ENCODE measurements at places on chromosomes 4 and X.

GRCh38 chr4:124035364-124036041 is 638.9 kb downstream of the SPRY1 start:
- H3K36me3 ChIP-seq: no peaks in the 10 kb centered on the region
- H3K27me3 ChIP-seq: no peaks in the 10 kb centered on the region
- no peak overlapping the region for H3K27ac ChIP-seq
- H3K4me1 ChIP-seq: no peaks in the 10 kb centered on the region
- DNase-seq: no peak
- H3K4me3 ChIP-seq: no peak overlapping the region

DNA sequence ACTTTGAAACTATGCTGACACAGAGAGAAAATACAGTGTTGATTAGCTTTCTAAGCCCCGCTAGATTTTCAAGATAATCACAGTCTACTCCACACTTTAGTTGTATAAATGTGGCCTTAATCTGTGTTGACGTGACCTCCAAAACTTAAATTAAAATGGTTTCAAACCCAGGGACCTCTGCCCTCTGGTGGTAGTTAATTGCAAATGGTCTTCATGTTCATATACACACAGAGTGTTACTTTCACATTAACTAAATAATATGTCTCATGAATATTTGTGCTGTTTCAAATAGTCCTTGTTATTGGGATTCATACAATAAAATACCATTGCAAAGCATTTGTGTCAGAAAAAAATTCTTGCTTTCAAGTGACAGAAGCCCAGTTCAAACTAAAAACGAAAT is 64.3 kb downstream of the TASL start:
- no peaks in the 10 kb centered on the region for H3K27me3 ChIP-seq
- no peak overlapping the region for H3K27ac ChIP-seq
- H3K4me3 ChIP-seq: no peak overlapping the region
- no peak for DNase-seq
- H3K36me3 ChIP-seq: no peaks in the 10 kb centered on the region

DNA sequence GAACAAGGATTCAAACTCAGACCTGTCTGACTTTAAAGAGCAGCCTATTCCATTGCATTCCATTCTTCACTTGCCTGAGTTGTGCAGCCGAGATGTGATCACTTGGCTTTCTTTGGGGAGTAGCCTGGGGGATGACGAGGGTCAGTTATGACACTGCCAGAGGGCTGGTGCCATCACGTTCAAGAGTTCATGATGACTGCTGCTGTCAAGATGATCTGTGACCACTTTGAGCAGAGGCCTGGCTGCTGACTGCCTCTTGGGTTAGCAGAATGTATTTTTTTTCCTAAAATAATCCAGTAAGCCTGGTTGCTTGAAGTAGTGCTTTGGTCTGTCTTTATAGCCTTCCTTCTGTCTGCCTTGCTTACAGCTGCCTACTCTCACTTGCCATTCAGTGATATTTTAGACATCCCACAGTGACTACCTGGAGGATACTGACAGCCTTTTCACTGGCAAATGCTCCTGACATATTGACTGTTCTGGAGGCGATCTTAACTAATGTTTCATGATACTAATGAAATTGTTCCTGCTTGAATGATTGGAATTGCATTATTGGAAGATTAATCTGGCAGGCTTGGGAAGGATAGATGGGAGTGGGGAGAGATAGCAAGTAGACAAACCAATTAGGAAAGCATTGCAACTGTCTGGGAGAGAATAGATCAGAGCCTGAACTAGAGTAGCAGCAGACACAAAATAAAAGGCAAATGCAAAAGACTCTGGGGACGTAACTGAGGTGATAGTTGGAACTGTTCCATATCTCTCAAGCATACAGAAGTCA is 221.6 kb upstream of the LCORL start:
- H3K4me3 ChIP-seq: no peak overlapping the region
- H3K4me1 ChIP-seq: no peaks in the 10 kb centered on the region
- no peaks in the 10 kb centered on the region for H3K27me3 ChIP-seq
- no peaks in the 10 kb centered on the region for H3K36me3 ChIP-seq
- no peak overlapping the region for H3K27ac ChIP-seq

GRCh38 chrX:74179499-74179898 is 124.5 kb upstream of the ZCCHC13 start:
- H3K27me3 ChIP-seq: no peaks in the 10 kb centered on the region
- no peaks in the 10 kb centered on the region for H3K36me3 ChIP-seq

DNA sequence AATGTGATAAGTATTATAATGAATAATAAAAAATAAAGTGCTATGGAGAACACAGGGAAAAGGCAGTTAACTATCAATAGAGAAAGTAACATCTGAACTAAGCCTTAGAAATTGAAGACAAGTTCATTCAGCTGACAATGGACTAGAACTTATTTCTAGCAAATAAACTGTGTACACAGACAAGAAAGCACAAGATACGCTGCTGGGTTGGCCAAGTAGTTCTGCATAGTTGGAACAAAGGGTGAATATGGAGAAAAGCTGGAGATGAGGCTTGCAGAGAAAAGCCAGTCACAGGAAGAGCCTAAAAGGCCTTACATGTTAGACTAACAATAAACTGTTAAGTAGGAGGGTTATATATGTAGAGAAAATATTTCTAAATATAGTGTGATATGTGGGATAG is 71.2 kb downstream of the WDFY3 start:
- H3K4me3 ChIP-seq: no peak overlapping the region
- H3K27me3 ChIP-seq: no peaks in the 10 kb centered on the region
- H3K36me3 ChIP-seq: no peaks in the 10 kb centered on the region

GRCh38 chr4:141543176-141543575 is 93.2 kb upstream of the IL15 start:
- no peaks in the 10 kb centered on the region for H3K36me3 ChIP-seq
- H3K27ac ChIP-seq: no peak overlapping the region
- H3K4me3 ChIP-seq: no peak overlapping the region
- no peak for DNase-seq
- H3K4me1 ChIP-seq: no peaks in the 10 kb centered on the region

DNA sequence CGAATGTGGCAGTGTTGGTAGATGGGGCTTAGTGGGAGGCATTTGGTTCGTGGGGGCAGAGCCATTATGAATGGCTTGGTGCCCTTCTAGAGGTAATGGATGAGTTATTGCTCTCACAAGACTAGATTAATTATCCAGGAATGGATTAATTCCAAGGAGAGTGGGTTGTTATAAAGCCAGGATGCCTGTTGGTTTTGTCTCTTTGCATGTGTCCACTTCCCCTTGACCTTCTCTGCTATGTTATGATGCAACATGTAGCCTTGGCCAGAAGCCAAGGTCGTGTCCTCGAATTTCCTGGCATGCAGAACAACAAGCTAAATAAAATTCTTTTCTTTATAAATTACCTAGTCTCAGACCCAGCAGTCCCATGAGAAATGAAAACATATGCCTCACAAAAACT is 111.2 kb upstream of the PLS3 start:
- DNase-seq: no peak
- H3K36me3 ChIP-seq: no peaks in the 10 kb centered on the region
- H3K27ac ChIP-seq: no peak overlapping the region
- H3K27me3 ChIP-seq: no peaks in the 10 kb centered on the region

GRCh38 chr4:155959417-155959816 is 5.8 kb upstream of the CTSO start:
- no peaks in the 10 kb centered on the region for H3K36me3 ChIP-seq
- H3K27me3 ChIP-seq: no peaks in the 10 kb centered on the region
- DNase-seq: no peak
- no peak overlapping the region for H3K27ac ChIP-seq

GRCh38 chr4:4613641-4614286 is 71.9 kb upstream of the STX18 start:
- H3K27me3 ChIP-seq: no peaks in the 10 kb centered on the region
- H3K4me3 ChIP-seq: no peak overlapping the region
- H3K27ac ChIP-seq: no peak overlapping the region
- no peaks in the 10 kb centered on the region for H3K4me1 ChIP-seq
- no peaks in the 10 kb centered on the region for H3K36me3 ChIP-seq

DNA sequence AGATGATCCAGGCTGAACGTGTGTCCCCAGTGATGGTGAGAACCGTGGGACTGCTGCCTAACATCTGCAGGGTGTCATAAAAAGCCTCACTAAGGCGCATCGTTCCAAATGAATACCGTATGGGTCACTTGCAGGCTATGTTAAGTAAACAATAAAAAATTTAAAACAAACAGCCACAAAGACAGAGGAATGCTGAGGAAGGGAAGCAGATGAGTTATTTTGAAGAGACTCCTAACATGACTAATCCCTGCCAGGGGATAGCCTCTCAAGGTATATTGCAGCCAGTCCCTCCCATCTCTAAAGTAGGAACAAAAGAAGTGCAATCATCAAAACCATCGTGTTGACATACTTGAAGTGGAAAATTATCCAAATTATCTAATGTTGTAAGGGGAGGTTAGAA is 83.8 kb downstream of the UNC5C start:
- DNase-seq: no peak
- no peaks in the 10 kb centered on the region for H3K27me3 ChIP-seq
- no peaks in the 10 kb centered on the region for H3K36me3 ChIP-seq

DNA sequence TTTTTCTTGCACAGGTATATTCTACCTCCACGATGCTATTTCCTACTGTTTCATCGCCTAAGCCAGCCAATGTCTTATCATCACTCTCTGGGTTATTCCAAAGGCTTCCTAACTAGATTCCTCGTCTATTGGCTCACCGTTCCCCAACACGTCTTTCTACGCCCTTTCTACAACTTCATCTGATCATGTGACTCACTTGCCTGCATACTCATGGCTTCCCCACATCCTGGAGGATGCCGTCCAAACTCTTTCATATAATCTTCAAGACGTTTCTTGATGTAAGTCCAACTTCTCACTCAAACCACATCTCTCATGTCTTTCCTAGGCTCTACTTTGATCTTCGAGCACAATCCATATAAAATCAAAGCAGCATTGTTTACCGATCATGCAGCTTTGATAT is 322.0 kb upstream of the PPARGC1A start:
- H3K4me1 ChIP-seq: no peaks in the 10 kb centered on the region
- H3K4me3 ChIP-seq: no peak overlapping the region
- no peaks in the 10 kb centered on the region for H3K36me3 ChIP-seq
- H3K27ac ChIP-seq: no peak overlapping the region
- H3K27me3 ChIP-seq: no peaks in the 10 kb centered on the region

- no peaks in the 10 kb centered on the region for H3K36me3 ChIP-seq
- no peak overlapping the region for H3K4me3 ChIP-seq
- no peaks in the 10 kb centered on the region for H3K4me1 ChIP-seq
- no peak for DNase-seq
- no peaks in the 10 kb centered on the region for H3K27me3 ChIP-seq
Measured at GRCh38 chr4:113294908-113295307, 245.5 kb downstream of the ANK2 start.

DNA sequence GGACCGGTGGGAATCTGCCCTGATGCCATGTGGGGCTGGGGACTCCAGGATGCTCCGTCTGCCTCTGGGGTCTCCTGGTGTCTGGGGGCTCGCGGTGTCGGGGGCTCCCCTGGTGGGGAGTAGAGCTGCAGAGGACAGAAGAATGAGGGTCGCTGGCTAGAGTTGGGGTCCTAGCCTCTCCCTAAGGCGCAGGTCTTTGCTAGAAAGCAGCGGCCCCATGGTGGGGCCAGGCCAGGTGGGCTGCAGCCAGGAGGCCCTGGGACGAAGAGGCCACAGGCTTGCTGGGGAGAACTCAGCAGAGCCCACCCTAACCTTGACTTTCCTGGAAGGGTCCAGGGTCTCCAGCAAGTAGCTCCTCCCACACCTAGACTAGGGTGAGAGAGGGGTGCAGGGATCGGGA is 21.4 kb downstream of the FGFRL1 start:
- no peak overlapping the region for H3K4me3 ChIP-seq
- H3K36me3 ChIP-seq: no peaks in the 10 kb centered on the region
- no peak overlapping the region for H3K27ac ChIP-seq
- no peaks in the 10 kb centered on the region for H3K4me1 ChIP-seq

DNA sequence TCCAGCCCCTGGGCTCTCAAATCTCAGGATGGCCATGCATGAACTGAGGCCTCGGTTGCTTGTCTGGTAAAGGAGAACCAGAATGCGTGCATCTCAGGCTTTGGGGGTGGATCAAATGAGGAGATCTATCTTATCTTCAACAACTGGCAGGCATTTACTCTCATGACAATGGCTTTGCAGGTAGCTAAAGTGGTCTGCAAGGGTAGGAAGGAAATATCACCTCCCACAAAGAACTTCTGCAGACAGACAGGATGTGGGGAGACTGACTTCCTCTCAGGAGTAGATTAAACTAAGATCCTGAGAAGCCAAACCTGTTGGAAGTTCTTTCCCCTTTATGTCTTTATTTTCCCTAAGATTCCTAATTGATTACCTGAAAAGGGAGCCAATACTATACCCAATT is 7.8 kb downstream of the LDB2 start:
- DNase-seq: no peak
- peaks cover 28% of the 10 kb centered on the region for H3K4me1 ChIP-seq
- H3K27me3 ChIP-seq: no peaks in the 10 kb centered on the region

DNA sequence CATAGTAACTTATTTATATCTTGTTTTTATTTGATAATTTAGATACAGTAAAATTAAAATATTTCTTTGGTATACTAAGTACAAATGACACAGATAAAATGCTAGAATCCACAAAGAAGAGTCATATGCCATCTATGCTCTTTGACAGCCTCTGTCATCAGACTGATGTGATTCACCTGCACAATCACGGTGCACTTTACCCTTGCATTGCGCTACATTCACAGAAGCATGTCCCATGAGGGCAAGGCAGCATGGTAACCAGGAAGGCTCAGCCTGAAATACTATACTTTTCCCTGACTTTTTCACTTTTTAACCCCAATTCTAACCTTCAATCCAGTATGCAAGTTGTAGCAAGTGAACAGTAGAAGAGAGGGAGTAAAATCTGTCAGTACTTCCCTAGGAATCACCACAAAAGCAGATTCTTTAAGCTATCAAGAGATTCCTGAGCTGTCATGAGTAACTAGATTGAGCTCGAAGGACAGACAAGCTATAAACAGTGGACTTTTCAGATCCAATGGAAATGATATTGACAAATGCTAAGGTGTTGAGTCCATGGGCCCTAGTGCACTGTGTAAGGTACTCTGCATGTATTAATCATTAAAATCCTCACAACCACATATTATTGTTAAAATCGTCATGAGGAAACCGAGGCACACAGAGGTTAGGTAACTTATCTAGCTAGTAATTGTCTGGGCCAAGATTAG is 14.2 kb downstream of the SEC24D start:
- DNase-seq: no peak
- H3K36me3 ChIP-seq: no peaks in the 10 kb centered on the region
- no peak overlapping the region for H3K27ac ChIP-seq

DNA sequence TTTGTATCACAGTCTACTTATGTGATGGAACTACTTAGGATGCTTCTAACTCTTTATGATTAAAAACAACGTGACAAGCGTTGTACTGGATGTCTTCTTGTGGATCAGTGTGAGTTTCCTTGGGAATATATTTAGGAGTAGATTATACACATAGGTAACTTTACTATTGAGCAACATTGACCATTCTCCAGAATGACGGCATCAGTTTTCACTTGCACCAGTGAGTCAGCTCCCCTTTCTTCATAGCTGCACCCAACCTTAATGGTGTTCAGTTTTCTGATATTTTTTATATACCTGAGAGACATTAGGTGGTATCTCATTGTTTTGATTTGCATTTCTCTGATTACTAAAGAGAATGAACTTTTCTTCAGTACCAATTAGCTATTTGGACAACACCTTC is 343.9 kb downstream of the ADGRL3 start:
- H3K27ac ChIP-seq: no peak overlapping the region
- no peaks in the 10 kb centered on the region for H3K4me1 ChIP-seq
- H3K27me3 ChIP-seq: no peaks in the 10 kb centered on the region
- H3K36me3 ChIP-seq: no peaks in the 10 kb centered on the region
- H3K4me3 ChIP-seq: no peak overlapping the region

GRCh38 chr4:105896461-105896942 is 1.2 kb downstream of the NPNT start:
- no peak for DNase-seq
- H3K27me3 ChIP-seq: peaks cover 13% of the 10 kb centered on the region
- H3K36me3 ChIP-seq: no peaks in the 10 kb centered on the region

Measured in CD4-positive, alpha-beta memory T cell (primary cell).